Neuronal stem cell (in vitro differentiated cells): ENCODE measurements at places on chromosomes 6 and 20.

DNA sequence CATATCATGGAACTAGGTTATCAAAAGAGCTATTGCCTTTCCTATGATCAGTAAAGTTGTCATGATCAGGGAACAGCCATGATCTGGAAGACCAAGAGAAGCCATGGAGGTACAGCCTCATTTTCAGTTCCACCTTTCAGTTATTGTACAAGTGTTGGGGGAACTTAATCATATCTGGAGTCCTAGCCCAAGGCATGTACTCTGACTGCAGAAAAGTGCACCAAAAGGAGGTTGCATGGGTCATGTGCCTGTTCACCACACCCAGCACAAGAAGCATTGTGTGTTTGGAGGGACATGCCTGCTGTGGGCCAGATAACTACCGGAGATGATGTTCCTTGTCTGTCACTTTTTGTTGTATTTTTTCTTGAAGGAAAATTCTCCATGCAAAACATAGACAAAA lies 185.8 kb upstream of the MAN1A1 start:
- DNase-seq, result no peak

- no peak for DNase-seq
These were observed 86.7 kb upstream of the SYNDIG1 start for GRCh38 chr20:24382743-24383142.

DNA sequence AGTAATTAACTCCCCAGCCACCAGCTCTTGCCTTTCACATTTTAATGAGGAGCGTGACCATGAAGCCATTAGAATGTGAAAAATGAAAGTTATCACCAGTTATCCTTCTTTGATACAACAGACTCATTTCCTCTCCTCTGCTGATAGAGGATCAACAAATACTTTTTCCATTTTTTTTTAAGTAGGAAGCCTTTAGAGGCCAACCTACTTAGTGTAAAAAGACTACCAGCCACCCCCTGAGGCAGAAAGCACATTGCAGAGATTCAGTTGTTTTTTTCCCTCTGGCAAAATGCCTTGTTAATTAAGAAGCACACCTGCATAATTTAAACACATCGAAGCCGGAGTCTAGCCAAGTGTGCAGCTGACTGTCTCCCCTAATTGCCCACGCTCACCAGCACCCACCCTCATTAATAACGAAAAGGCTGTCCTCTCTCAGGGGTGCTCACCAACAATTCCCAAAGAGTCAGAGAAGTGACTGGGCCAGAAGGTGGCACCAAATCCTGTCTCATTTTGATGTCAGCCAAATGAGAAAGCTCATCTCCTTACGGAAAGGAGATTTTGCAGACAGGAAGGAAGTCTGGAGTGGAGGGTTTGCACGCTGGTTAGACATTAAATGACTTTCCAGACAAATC lies 60.9 kb upstream of the MC3R start:
- DNase-seq, result no peak

GRCh38 chr6:4896401-4896800 lies 107.4 kb downstream of the RPP40 start:
- no peak for DNase-seq
